SK-MEL-5 (cell line): ENCODE measurements at places on chromosomes 2 and 18. TPM values are rescaled to one million over a fixed set of nuclear protein-coding genes. Genes with fewer than 3 reads are reported as not detected.

Gene TNP1
- not detected in 2 replicates for total RNA-seq

Gene SPATA3
- not detected in 2 replicates for total RNA-seq

Gene MC2R
- not detected in 2 replicates for total RNA-seq

Gene SIX3
- total RNA-seq: not detected in 2 replicates

Gene LCT
- total RNA-seq: not detected in 2 replicates

Gene C2orf78
- not detected in 2 replicates for total RNA-seq

Gene UPP2
- not detected in 2 replicates for total RNA-seq

Gene CAVIN2
- total RNA-seq: not detected in 2 replicates
